ENCODE measurements at places on chromosomes 13 and 19.
A peak's percentile ranks its signal among the peaks of the same experiment; 100 is the strongest.

DNA sequence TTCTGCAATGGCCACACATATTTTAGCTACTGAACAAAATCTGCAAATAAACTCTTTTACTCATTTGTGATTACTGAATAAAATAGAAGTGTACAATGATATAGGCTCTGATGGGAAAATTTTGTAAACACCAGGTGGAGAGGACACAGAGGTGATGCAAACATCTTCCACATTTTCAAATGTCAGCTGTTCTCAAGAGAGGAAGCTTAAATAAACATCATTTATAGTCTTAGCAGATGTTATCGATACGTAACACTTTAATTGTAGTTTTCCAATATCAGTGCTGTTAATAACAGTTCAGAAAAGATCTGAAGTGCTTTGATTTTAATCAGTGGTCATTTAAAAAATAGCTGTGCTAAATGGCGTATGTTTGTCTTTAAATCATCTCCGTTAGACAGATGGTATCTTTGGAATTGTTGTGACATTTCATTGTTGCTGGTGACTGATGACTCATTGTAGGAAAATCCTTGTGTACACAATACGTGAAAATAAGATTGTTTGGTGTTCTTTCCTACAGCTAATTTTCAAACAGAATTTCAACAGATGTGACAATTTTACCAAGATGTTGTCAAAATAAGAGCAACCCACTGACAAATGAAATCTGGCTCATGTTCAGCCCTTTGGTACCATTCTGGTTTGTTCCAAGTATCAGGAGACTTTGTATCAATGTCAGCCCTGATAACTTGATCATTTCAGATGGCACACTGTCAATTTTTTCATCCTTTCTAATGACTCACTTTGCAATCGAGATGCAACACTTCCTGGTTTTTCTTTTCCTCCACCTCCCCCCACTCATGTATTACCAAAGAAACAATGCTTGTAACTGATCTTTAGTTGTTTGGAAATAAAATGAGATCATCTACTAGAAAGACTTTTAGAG, 516.0 kb downstream of the DCT start:
- DNase-seq: peak; percentile 63

DNA sequence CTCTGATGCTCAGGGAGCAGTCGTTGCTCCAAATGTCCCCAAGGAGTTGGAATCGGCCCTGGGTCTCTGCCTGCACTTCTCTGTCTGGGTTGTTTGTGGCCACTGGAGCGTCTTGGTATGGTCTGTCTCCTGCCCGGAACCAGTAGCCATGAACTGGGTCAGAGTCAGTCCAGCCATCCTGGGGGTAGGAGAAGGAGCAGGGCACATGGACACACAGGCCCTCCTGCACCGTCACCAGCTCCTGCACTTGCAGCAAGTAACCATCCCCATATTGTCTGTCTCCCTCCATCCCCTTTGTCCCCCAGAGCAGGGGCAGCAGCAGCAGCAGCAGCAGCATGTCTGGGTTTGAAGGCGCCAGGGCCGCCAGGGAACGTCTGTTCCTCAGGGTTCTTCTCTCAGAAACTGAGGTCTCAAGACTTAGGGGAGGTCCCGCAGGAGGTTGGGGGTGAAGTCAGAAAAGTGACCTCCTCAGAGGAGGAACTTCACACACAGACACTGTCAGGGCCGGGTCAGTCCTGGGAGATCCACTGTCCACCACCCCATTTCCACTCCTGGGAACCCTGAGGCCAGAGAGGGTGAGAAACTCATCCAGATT, at the start of gene SIGLEC8:
TSS of gene SIGLEC8 (minus strand) at position 404 of the 595 bp plus-strand sequence. CDS start at position 337, 67 bp downstream.
- DNase-seq: no peak

DNA sequence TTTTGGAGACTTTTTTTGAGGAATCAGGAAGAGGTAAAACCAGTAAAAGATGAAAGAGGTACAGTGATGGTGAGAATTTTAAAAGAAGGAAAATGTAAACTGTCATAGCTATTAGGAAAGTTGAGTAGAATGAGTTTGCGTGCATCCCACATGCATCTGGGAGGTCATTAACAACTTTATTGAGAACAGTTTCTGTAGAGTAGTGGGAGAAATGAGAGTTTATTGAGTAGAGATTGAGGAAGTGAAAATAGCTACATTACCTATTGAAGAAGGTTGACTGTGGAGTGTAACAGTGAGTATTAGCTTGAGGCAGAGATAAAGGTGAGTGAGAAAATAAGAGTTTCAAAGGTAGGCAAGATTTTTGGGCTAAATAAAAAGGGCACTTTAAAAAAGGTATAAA, 38.7 kb downstream of the BRCA2 start:
- DNase-seq: no peak

DNA sequence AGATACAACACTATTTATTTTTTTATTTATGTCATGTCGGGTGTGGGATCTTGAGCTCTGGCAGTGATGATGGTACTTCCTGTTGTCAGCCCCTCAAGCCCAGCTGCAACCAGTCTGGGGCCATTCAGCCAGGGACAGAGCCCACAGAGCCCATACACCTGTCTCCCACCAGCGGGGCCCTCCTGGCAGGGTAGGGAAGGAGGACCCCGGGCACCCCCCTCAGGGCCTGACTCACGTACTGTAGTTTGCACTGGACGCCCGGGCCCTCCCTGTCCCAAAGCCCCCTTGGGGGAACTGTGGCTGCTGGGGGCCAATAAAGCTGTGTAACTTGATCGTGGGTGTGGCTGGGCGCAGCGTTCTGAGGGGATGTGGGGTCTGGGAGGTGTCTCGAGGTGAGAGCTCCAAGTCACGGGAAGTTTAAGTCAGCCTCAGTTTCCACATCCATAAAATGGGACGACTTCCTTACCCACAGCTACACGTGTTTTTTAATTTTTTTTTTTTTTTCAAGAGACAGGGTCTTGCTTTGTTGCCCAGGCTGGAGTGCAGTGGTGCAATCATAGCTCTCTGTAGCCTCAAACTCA, 9.5 kb downstream of the ATG4D start:
- DNase-seq: no peak

DNA sequence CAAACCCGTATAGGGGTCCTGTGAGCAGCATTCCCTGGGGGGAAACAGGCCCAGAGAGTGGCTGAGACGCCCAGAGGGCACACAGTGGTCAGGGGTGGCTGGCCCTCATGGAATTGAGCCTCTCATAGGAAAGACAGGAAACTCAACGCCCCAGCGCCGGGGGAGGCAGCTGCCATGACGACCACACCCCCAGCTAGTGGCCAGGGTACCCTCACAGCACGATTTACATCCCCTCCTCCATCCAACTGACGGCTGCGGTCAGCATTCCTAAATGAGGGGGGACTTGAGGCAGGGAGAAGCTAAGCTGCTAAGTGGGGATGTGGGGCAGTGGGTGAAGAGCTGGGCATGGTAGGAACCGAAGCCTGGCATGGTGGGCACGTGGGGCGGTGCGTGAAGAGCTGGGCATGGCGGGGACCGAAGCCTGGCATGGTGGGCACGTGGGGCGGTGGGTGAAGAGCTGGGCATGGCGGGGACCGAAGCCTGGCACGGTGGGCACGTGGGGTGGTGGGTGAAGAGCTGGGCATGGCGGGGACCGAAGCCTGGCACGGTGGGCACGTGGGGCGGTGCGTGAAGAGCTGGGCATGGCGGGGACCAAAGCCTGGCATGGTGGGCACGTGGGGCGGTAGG, 10.0 kb downstream of the MED16 start:
- DNase-seq: no peak

GRCh38 chr13:41609828-41610227, 152.5 kb downstream of the RGCC start:
- no peak for DNase-seq

DNA sequence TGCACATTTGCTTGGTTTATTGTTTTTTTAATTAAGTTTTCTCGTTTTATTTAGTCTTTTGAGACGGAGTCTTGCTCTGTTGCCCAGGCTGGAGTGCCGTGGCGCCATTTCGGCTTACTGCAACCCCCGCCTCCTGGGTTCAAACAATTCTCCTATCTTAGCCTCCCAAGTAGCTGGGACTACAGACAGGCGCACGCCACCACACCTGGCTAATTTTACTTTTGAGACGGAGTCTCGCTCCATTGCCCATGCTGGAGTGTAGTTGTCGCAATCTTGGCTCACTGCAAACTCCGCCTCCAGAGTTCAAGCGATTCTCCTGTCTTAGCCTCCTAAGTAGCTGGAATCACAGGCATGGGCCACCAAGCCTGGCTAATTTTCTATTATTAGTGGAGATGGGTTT, 1.3 kb downstream of the RPS9 start:
- no peak for DNase-seq

- DNase-seq: no peak
Measured at GRCh38 chr13:65336087-65336749, 1893.9 kb downstream of the PCDH9 start.

GRCh38 chr19:44904426-44904994, 1.1 kb upstream of the APOE start:
- no peak for DNase-seq

GRCh38 chr13:80447747-80448146, 106.8 kb upstream of the SPRY2 start:
- no peak for DNase-seq

DNA sequence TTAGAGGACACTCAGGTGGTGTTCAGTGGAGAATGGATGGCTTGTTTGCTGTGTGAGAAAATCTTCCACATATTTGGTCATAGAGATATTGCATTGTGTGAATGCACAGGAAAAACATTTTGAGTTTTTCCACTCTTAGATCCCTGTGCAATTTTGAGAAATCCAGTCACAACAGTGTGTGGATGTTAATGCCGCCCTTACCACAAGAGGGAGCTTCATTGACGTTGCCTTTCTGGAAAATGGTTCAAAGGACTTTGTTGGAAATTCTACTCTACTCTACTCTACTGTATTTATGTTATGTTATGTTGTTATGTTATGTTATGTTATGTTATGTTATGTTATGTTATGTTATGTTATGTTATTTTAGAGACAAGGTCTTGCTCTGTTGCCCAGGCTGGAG, 13.4 kb downstream of the ZNF20 start:
- DNase-seq: no peak

GRCh38 chr19:6801485-6802086, 29.1 kb downstream of the VAV1 start:
- DNase-seq: peak; percentile 31

GRCh38 chr13:48318821-48319511, 15.4 kb downstream of the RB1 start:
- no peak for DNase-seq

- no peak for DNase-seq
Measured at GRCh38 chr13:51267622-51268021, 45.4 kb downstream of the FAM124A start.

GRCh38 chr13:45215392-45216077, 14.7 kb upstream of the KCTD4 start:
- no peak for DNase-seq

- no peak for DNase-seq
Measured at GRCh38 chr19:31146546-31147183, 202.6 kb downstream of the TSHZ3 start.

DNA sequence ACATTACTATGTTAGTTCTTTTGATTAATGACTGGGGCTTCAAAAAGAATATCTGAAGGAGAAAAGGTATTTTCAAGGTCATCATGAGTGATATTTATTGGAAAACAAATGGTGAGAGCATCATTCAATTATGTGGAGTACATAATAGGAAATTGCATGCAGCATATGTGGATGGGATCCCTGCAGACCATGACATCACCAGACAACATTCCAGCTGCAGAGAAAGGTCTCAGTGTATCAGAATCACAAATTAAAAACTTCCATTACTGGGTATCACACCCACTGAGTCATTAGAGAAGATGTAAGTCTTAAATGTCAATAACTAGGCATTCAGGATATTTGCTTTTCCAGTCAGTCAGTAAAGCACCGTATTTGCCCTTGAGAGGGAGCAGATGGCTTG, 574.4 kb upstream of the SLC10A2 start:
- DNase-seq: peak; percentile 5

GRCh38 chr19:45163751-45164460, 3.1 kb upstream of the NKPD1 start:
- no peak for DNase-seq

GRCh38 chr13:111316161-111316730, 4.2 kb upstream of the TEX29 start:
- no peak for DNase-seq

- DNase-seq: no peak
Measured at GRCh38 chr19:18307271-18307681, 15.6 kb downstream of the LSM4 start.

DNA sequence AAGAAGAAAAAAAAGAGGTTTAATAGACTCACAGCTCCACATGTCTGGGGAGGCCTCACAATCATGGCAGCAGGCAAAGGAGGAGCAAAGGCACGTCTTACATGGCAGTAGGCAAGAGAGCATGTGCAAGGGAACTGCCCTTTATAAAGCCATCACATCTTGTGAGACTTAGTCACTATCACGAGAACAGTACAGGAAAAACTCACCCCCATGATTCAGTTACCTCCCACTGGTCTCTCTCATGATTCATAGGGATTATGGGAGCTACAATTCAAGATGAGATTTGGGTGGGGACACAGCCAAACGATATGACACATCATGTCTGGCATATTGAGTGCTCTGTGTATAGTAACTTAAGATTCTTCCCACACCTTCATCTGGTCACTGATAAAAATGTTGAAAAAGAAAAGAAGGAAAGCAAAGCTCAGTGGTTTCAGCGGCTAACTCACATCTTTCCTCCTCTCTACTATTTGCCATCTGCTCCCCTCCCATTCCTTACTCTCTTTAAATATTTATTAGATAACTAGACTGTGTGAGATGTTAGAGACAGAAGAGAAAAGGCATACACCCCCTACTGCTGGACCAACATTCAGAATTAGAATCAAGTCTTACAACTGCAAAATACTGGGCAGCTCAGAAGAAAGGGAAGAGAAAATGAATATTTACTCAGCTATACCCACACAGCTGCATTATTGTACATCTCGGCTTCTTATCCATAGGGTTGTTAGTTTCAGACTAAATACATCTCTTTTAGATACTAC, 60.1 kb upstream of the AKAP11 start:
- no peak for DNase-seq

DNA sequence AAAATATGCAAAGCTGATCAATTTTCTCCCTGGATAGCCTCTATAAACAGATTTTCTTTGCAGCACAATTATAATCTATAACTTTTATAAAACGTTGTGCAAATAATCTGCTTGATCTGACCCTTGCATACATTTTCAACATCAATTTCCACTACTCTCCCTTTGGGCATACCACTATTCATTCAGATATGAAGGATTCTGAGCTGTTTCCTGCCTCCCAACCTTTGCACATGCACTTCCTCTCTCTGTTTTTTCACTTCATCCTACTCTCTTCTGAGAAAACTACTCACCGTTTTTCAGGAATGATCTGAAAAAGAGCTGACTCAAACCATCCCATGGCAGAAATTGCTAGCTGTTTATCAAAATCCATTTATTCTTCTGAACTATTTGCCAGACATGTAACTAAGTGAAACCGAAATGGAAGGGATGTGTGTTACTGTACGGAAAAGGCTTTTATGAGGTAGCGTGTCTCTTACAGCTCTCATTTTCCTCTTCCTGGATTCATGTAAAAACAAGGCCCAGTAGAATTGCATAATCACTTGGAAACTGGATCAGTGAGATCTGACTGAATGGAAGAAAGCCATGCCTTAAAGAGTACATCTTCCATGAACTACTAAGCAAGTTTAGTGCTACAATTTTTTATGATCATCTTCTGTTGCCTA, 1447.3 kb upstream of the MIR17HG start:
- DNase-seq: no peak

GRCh38 chr19:54179262-54179852, 6.4 kb upstream of the TMC4 start:
- no peak for DNase-seq

Data from NCI-H345 (cell line).